ENCODE measurements at places on chromosomes 13 and 19.

- peak; percentile 25 for DNase-seq
Observed at GRCh38 chr19:53333066-53333462, 485 bp upstream of the ZNF845 start.

GRCh38 chr19:46639358-46640182 is 3.6 kb upstream of the GNG8 start:
- peak; percentile 22 for DNase-seq

DNA sequence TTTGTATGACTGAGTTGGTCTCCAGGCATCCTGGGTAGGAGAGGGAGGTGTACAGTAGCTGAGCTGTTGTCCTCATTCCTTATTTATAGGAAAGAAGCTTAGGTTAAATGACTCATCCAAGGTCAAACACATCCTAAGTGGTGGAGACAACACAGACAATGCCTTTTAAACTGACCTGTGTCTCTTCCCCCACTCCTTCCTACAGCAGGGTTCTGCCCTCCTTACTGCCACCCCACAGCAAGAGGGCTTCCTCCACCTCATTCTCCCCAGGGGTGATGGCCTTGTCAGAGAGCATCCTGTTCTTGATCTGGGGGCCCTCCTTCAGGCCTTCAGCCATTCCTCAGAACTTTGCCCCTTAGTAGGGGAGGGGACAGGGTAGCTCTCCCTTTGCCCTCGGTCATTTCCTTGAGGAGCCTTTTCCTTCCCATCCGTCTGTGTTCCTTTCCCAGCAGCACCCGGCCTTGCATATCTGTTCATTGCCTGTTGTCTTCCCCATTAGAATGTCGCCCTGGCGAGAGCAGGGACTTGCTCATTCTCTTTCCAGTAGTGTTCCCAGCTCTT is 48.2 kb upstream of the GPI start:
- DNase-seq: no peak

DNA sequence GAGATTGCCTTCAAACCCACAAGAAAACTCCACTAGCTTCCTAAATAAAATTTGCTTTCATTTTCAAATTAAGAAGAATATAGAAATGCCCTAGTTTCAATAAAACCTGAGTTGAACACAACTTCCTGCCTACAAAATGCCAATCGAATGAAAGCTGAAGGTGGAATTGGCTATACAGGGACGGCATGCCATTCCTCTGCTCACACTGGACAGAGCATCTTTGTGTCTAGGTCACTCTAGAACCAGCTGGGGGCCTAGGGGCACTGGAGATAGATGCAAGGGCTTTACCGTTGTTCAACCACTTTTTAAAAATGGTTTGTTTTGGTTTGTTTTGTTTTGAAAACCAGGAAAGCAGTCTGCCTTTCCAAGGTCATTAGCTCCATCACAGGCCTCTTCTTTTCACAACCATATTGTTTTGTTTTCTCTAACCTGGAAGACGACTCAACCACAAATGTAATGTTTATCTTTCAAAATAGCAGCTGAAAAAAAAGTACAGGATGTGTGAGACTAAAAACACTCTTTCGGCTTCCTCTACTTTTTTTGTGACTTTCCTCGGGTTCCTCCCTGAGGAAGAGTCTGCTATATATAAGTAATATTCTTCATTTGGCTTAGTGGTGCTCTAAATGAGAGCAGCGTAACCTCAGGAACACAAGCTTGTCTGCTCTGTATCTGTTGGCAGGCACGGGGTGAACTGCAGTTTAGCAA is 11.9 kb upstream of the ITM2B start:
- no peak for DNase-seq

- peak; percentile 17 for DNase-seq
Observed at GRCh38 chr19:7970716-7971448, 27.4 kb upstream of the TIMM44 start.

GRCh38 chr19:31535691-31536460 is 186.6 kb upstream of the TSHZ3 start:
- DNase-seq: no peak

GRCh38 chr13:23899555-23899954 is 2.3 kb upstream of the C1QTNF9B start:
- DNase-seq: peak; percentile 2

GRCh38 chr19:55600662-55601028 is 557 bp downstream of the ZNF524 start:
- DNase-seq: no peak

- no peak for DNase-seq
Observed at GRCh38 chr19:46860846-46861690, at the start of gene ARHGAP35. TSS of gene ARHGAP35 (plus strand) at chr19:46860997. CDS start at chr19:46918676, 57,679 bp downstream.

DNA sequence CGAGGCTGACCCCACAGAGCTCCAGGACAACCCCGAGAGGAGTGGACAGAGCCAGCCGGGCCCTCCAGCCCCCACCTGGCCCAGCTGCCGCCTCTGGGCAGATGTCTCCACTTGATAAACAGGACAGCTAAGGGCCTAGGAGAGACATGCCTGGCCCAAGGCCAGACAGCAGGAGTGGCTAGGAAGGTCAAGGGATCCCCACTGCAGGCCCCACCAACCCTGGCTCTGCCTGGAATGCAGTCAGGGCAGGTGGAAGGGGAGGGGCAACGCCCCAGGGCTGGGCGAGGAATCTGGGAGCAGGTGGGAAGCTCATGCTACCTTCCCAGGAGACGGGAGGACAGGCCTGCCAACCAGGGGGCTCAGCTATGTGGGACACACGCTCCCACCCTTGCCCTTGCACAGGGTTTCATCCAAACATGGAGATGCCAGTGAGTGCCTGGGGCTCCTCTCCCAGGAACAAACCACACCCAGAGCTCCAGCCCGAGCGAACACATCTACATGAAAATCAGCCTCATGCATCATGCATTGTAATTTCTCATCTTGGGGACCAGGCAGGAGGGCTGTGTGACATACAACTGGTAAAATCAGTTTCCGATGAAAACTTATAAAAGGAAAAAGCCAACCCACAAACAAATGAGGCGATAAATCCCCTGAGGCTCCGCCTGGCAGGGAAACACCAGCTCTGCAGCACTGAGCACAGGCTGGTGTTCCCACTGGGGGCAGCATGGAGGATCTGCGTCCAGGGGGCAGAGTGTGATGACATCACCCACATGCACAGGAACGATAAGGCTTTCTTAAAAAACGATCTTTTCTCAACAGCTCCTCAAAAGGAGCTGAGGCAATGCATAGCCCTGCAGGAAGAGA is 25.0 kb downstream of the SH3GL1 start:
- peak; percentile 81 for DNase-seq

- peak; percentile 80 for DNase-seq
Observed at GRCh38 chr13:112616586-112617362, 28.8 kb upstream of the TUBGCP3 start.

GRCh38 chr19:3374369-3375112 is 8.2 kb downstream of the NFIC start:
- no peak for DNase-seq

- no peak for DNase-seq
Observed at GRCh38 chr13:77184455-77184854, 142.4 kb downstream of the MYCBP2 start.

DNA sequence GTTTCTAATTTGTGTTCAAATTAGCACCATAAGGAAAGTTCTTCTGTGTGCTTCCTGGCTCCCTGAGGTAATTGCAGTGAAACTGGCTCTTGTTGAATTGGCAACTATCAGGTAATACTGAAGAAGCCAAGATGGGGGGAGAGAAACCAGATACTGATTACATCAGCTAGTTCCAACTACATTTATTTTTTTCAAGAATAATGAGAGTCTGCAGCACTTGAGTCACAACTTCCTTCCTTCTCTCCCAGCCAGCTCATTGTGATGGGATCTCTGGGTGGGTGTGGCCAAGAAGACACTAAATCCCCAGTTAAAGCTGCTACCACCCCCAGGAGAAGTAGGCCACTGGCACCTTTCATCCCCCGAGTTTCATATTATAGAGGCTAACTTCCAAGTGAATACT is 100.7 kb upstream of the RXFP2 start:
- no peak for DNase-seq

- no peak for DNase-seq
Observed at GRCh38 chr13:40061466-40062450, 406.3 kb downstream of the COG6 start.

DNA sequence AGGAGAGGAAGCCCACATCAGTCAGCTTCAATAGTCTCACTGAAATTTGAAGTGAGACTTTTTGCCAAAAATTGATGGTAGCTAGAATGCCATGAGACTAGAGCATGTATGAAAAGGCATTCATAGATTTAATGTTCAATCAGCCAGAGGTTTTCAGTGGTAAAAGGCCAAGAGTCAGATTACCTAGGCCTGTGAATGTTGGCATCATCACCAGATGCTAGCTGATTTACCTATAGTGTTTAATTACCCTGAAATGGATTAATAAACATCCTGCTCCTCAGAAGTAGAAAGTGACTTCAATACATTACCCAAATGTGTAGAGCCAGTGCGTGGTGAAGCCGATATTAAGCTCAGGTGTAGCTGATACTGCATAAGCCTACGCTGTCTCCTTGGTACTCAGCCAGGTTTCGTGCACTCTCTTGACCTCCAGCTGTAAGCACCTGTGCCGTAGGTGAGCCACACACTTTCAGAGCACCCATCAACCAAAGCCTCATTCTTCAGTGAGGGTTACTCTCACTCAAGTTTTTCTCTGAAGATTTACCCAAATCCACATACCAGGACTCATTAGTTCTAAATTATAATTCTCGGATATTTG is 1140.3 kb upstream of the SLC10A2 start:
- no peak for DNase-seq

GRCh38 chr13:101846701-101847100 is 394.2 kb downstream of the ITGBL1 start:
- DNase-seq: no peak

GRCh38 chr19:45917421-45918091 is 3.0 kb upstream of the NANOS2 start:
- DNase-seq: no peak

- DNase-seq: no peak
Observed at GRCh38 chr13:110475550-110476219, 85.8 kb downstream of the RAB20 start.

GRCh38 chr13:53241891-53242348 is 213.3 kb downstream of the OLFM4 start:
- peak; percentile 69 for DNase-seq

GRCh38 chr13:108609353-108609752 is 20.1 kb upstream of the MYO16 start:
- peak; percentile 36 for DNase-seq

- DNase-seq: peak; percentile 57
Observed at GRCh38 chr13:22665506-22665905, 515.3 kb upstream of the SGCG start.

DNA sequence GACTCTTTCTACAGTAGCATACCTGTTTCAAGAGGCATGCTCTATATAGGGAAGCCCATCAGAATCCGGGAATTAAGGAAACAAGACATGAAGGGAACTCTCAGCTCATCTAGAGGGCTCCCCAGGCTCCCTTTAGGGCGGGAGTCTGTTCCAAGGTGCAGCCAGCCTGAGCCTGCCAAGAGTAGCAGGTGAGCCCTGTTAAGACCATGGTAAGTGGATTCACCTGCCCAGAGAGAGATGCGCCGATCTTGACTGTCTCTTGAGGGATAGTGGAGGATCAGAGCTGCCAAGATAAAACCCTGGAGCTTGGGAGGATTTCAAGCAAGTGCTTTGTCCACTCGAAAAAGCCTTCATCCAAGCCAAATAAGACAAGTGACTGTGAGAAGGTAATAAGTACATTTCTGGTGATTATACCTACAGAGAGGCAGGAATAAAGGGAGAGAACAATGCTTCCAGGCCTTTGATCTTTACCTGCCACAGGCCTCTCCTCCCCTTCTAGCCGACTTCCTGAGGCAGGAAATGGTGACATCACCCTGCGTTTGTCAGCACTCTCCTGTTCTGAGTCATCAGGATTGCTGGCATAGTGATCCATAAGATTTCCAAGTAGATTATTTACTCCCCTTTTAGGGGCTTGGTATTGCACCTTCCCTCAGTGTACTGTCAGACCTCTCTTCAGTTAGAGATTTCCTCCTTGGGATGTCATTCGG is 31.5 kb downstream of the KLF5 start:
- DNase-seq: peak; percentile 8

DNA sequence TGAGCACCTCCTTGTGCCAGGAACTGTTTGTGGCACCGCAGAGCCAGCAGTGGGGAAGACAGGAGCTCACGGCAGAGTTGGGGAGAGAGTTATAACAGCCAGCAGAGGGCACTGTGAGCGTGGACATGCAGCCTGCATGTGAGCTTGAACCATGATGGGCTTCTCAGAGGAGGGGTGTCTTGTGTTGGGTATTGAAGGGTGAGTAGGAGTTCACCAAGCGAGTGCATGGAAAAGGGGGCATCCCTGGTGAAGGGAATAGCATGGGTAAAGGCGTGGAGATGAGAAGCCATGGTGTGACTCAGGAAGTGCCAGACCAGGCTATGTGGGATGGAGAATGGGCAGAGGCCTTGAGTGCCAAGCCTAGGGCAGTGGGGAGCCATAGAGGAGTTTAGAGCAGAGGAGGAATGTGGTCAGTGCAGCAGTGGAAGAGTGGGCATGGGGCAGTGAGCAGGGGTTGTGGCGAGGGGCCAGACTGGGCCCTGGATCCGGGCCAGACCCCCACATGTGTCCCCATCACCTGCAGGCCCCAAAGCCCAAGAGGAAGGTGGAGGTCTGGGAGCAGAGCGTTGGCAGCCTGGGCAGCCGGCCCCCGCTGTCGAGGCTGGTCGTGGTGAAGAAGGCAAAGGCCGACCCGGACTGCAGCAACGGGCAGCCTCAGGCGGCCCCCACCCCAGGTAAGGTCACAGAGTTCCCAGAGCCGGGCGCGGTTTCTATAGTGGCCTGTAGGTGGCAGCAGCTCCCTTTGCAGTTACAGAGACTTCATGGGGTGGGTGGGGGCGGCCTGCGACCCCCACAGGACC is 11.8 kb upstream of the SHD start:
- DNase-seq: peak; percentile 26

- DNase-seq: no peak
Observed at GRCh38 chr13:30113551-30113950, 193.8 kb downstream of the KATNAL1 start.

DNA sequence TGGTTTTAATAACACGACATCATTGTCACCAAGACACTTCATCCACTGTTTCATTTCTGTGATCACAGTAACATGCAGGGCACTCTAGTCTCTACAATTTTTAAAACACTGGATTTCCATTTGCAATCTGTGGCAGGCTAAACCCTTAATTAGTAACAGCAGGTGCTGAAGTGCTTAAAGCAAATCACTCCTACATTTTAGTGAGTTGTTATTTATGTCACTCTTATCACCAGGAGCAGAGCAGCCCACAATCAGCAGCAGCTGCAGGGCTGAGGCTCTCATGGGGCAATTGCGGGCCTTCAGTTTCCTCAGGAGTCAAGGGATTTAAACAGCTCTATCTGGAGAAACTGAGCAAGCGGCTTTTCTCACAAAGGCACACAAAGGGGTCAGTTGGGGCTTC is 1.6 kb downstream of the SOHLH2 start:
- DNase-seq: no peak

DNA sequence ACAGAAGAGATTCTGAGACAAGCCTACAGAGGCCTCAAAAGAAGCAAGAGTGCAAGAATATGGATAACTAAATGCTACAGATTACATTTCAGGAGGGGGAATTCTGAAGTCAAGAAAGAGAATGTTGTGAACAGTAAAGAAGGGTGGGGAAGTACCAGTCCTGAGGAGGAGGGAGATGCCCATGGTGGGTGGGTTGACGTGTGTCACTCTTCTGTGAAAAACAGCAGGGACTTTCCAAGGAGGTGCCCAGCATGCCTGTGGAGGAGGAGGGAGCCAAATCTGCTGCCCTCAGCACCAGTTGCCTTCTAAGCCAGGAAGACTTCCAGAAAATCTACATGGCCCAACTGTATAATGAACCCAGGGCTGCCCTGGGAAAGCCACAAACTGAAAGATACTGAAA is 87.7 kb downstream of the SGCG start:
- no peak for DNase-seq

Measured in SHP77 (cell line).